Eye (tissue), 1 donor: ENCODE measurements at places on chromosomes 5 and 9.

DNA sequence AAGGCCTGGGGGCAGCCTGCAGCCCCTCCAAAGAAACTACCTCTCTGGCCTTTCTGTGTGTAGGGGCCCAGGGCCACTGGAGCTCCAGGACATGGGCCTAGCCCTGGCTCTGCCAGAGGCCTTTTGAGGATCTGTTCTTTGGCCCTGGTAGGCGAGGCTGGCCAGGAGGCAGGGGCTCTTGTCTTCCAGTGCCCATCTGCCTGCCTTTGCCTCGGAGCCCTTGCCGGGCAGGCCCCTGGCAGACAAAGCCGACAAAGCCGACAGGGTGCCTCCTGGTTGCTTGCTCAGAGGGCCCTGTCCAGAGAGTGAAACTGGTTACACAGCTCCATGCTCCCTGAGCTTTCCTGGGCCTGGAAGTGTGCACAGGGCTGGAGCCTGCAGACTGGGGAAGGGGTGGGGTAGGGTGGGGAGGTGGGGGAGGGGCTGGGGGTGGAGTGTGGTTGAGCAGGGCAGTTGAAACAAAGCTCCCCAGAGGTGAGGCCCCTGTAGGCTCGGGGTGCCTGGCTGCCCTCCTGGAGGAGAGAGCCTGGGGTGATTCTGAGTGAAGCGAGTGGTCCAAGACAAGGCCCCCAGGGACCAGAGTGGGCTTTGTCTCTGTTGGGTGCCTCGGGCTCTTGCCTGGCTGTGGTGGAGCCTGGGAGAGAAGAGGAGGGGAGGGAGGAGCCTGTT, 29.3 kb downstream of the PTPA start:
- no peak for DNase-seq

GRCh38 chr9:68740561-68740960, 35.5 kb downstream of the PIP5K1B start:
- DNase-seq: no peak

DNA sequence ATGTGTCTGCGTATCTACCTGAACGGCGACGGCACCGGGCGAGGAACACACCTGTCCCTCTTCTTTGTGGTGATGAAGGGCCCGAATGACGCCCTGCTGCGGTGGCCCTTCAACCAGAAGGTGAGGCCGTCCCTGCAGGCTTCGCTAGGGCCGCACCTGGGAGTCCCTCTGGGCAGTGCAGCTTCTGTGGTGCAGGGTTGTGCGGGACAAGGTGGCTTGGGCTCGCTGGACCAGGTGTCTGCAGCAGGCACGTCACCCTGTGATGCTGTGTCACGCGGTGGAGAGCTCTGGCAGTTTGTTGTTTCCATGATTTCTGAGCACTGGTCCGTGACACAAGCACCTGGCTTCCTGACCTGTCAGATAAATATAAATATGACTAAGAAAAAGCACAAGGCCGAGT, 20.7 kb downstream of the FBXW5 start:
- no peak for DNase-seq

GRCh38 chr5:130035388-130035787, 131.1 kb downstream of the CHSY3 start:
- no peak for DNase-seq

- DNase-seq: no peak
These were observed 13.8 kb downstream of the UGCG start for GRCh38 chr9:111910428-111910827.

DNA sequence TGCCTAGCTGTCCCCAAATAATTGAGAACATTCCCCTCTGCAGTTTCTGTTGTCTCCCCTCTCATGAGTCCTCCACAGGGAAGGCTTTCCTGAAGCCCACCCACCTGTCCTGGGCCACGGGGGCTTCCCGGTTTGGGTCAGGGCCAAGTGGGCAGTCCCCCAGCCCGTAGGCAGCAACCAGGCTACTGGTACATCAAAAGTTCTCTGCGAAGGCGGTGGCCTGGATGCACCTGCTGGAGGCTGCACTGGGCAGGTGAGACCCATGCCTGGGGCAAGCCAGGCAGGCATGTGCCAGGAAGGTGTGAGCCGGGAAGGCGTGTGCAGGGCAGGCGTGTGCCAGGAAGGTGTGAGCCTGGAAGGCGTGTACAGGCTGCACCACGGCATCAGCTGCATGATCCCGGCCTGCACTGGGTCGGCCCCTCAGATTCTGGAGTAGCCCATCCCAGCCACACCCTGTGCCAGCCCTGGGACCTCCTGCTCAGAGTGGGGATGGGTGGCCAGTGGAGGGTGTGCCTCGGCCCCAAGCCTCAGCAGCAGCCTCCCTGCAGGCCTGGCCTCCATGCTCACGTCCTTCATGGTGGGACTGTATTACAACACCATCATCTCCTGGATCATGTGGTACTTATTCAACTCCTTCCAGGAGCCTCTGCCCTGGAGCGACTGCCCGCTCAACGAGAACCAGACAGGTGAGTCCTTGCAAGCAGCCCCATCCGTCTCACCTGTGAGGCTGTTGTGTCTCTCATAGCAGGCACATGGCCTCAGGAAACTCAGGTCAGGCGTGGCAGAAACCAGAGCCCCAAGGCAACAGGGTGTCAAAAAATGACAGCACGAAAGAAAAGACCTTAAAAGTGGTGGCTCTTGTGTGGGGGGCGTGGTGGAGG, 8.7 kb downstream of the SLC6A19 start:
- no peak for DNase-seq

- no peak for DNase-seq
These were observed 355.9 kb downstream of the RAB3C start for GRCh38 chr5:58938563-58939424.

DNA sequence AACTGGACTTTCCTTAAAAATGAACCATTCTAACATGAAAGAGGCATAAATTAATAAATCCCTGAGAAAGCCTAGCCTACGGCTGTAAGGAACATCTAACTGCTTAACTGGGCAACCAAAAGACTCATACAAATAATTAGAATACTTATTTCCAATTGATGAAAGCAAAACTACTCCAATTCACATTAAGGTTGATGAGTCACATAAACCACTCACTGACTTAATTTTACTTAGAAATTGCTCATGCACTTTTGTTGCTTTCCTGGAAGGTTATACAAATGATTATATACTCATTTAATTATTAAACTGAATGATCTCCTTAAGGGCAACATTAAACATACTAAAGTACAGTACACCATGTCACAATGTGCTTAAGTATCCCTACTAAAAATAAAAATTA, 101.9 kb downstream of the NFIB start:
- DNase-seq: no peak

GRCh38 chr9:91824601-91825305, 125.3 kb downstream of the ROR2 start:
- no peak for DNase-seq

GRCh38 chr5:37665889-37666288, 174.0 kb downstream of the GDNF start:
- peak; percentile 51 for DNase-seq

DNA sequence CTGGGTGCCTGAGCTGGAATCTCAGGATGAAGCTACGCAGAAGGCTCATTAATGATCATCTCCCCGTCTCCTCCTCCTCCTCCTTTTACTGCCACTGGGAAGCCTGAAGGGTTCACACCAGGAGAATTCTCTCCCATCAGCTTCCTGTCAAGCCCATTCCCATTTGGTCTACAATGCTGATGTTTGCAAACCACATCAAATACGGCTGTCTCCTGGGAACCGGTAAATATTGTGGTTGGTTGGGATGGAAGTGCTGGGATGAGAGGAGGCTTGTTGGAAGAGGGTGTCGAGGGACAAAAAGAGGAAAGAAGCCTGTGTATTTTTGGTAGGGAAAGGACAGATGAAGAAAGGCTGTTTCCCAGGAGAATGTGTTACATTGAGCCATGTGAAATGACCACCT, 13.2 kb upstream of the S1PR3 start:
- DNase-seq: no peak

DNA sequence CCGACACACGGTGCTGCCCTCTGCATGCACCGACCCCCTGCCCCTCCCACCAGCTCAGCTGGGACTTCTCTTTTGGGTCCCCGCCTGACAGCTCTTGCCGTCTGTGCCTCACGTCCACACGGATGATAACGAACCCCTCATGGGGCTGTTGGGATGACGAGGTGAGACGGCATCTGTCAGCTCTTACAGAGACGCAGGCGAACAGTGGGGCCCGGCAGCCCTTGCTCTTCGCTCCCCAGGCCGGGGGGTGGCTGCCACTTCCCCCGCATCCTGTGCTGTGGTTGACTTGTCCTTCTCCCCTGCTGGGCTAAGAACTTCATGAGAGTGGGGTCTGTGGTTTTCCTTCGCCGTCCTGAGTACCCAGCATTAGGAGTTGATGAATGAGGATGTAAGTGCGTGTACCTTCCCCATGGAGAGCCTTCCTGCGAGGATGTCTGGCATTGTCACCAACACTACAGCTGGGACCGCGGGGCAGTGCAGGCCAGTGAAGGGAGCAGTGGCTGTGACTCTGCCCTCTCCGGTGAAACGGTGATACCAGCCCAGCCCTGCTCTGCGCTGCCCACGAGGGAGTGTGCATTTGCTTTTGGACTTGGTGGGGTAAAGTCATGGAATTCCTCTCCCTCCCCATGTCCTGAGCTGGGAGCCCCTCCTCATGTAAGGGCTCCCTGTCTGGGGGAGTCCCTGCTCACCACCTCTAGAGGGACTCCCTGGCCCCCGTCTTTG, 23.2 kb downstream of the HK3 start:
- DNase-seq: no peak

DNA sequence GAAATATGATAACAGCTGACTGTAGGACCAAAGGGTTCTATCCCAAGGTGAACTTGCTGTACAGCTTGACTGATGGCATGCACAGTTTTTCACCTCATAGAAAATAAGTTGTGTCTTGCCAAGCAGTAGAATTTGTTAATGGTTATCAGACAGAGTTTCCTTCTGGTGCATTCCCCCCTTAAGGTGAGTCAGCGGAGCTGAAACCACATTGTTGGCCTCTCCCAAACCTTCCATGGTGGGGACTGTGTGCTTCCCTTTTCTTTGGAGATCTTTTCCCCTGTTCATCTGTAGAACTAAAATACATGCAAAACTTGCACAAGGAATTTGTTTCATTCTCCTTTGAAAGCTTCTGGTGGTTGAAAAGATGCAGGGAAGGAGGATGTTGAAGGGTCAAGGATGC, 179.8 kb downstream of the FGF1 start:
- no peak for DNase-seq

DNA sequence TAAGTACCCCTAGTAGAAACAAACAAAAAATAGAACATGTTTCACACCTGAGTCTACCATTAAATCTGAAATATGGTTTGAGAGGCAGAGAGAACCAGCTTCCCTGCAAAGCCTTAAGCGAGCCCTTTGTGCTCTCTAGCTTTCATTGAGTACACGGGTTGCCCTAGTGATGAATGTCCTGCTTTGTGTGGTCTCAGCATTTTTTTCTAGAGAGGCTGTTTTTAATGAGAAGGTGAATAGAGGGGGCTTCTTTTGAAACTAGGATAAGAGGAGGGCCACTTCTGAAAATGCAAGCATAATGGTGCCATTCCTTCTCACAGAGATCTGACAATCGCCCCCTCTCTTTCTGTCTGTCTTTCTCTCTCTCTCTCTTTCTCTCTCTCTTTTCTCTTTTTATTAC, 131.3 kb downstream of the MACIR start:
- peak; percentile 82 for DNase-seq

DNA sequence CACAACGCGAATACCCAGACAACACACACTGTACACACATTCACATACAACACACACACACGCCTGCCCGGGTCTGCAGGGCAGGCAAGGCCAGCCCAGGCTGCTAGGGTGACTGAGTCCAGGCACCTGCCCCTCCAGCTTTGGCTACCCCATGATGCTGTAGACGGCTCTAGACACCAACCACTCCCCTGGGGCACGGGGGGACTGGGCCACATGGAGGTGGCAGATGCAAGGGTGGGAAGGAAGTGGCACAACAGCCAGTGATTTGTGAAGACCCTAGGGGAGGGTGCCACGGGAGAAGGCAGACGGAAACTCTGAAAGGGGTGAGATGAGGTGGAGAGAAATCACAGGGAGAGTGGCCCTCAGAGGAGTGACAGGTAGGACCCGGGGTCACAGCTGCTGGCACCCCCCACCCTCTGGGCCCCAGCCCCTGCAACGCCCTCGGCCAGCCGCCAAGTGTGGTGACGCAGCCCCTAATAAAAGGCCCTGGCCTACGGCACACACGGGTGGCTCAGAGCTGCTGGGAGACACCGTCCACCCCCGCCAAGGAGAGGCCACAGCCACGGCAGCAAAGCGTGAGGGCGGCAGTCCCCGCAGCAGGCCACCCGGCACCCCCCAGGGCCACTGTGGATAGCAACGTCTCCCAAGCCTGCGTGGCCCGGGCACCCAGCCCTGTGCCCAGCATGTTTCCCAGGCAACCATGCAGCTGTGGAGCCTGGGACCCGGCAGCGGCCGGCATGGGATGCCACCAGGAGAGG, 6.6 kb upstream of the CCDC187 start:
- no peak for DNase-seq

DNA sequence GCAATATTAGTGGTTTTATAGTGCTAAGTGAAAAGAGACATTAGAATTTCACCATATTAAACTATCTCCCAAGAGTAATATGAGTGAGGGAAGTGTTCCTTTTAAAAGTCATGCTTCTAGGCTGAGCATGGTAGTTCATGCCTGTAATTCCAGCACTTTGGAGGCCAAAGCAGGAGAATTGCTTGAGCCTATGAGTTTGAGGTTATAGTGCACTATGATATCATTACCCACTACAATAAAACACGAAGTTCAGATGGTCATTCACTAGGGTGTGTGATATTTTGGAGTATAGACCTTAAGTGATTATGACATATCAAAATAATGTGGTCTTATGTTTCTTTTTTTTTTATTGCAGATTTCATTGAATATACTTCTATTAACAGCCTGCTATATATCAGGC, 6.7 kb downstream of the KIF2A start:
- DNase-seq: no peak

DNA sequence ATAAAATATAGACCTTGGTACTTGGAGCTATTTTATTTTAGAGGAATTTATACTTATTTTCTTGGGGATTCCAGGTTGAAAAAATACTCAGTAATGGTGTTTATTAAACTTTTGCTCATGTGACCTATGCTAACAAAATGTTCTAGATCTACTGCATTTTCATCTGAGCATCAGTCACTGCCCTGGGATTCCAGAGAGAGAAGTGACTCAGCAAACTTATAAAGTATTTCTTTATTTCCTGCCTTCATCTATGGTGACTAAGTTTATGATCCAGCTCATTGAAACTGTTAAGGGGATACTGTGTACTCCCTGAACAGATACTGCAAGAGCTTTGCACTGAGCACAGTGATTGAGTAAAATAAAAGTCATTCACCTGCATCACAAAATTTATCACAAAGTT, 298.5 kb upstream of the CDH18 start:
- DNase-seq: no peak

DNA sequence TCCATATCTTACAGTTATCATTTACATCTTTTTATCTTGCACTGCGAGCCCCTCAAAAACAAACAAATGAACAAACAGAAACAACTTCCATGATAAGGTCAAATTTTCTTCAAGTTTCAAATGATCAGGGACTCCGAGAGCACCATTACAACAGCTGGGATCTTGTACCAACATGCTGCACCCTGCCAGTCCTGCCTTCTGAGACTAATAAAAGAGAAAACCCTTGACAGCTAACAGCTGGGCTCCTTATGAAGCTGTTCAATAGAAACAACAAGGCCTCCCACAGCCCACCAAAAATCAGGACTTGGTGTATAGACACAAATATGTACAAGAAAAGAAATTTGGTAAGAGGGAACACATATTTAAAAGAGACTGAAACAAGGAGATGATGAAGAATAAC, 985.3 kb upstream of the DMAC1 start:
- DNase-seq: peak; percentile 59
